ENCODE measurements at places on chromosomes 2 and 18. TPM values are rescaled to one million over a fixed set of nuclear protein-coding genes. Genes with fewer than 3 reads are reported as not detected.

The NRP2 gene
- 115 TPM for total RNA-seq

The MBP gene
- total RNA-seq: 29.2 TPM

The SLC5A7 gene
- not detected for total RNA-seq

The HOXD12 gene
- total RNA-seq: not detected

The PSMA8 gene
- not detected for total RNA-seq

The ZBTB14 gene
- 8.7 TPM for total RNA-seq

The DNAJC5G gene
- not detected for total RNA-seq

The MLPH gene
- 256 TPM for total RNA-seq

The EIF2AK2 gene
- 29.1 TPM for total RNA-seq

The KIF1A gene
- total RNA-seq: 0.62 TPM

The POTEJ gene
- not detected for total RNA-seq

The EVA1A gene
- total RNA-seq: 12.6 TPM
